ENCODE measurements at places on chromosomes 4 and X.

DNA sequence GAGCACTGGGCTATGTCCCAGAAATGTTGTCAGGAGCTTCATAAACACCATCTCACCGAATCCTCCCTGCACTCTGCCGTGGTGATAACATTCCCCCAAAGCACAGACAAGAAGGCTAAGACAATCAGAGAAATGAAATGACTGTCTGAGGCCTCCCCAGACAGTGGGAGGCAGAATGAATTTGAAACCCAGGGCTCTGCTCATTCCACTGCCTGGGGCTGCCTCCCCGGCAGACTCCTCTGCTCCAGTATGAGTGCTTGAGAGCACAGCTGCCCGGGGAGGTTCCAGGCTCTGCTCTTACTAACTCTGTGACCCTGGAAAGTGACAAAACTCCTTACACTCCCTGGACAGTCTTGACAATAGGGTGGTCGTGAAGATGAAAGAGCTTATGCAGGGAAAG, 9.7 kb downstream of the FGFBP1 start:
- DNase-seq, result no peak

- no peak for DNase-seq
Measured at GRCh38 chr4:70187216-70187615, 8.3 kb upstream of the ODAM start.

DNA sequence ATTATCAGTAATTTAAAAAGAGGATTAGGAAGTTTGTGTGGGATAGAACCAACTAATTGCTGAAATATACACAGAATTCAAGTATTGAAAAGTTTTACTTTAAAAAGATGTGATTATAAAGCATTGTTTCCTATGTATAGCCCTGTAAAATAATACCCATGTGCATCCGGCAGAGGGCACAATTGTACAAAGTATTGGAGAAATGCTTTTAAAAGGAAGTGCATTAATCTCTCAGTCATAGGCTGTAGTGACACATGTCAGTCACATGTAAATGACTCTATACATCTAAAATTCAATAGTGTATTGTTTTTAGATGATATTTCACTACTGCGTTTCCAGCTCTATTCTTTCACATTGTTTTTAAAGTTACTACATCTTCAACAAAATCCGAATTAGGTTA, 9.7 kb upstream of the GEMIN8 start:
- peak; percentile 75 for DNase-seq

GRCh38 chr4:110704748-110705439, 82.0 kb upstream of the PITX2 start:
- DNase-seq, result no peak

DNA sequence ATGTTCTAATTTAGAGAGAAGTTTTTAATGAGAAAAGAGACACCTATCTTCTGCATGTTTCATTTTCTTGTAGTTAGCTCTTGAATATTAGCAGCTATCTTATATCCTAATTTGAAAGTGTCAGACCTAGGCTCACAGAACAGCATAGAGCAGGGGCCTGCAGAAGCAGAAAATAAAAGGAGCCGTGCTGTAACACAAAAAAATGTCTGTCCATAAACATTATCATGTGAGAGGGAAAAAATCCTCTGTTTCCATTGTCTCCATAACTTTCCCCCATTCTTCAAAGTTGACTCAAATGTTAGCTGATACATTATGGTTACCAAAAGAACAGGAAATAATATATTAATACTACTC, 329.2 kb upstream of the EPHA5 start:
- no peak for DNase-seq

GRCh38 chrX:70762285-70762684, 146.2 kb downstream of the TEX11 start:
- no peak for DNase-seq

GRCh38 chr4:128528793-128529553, 241.4 kb upstream of the PGRMC2 start:
- DNase-seq, result peak; percentile 93

DNA sequence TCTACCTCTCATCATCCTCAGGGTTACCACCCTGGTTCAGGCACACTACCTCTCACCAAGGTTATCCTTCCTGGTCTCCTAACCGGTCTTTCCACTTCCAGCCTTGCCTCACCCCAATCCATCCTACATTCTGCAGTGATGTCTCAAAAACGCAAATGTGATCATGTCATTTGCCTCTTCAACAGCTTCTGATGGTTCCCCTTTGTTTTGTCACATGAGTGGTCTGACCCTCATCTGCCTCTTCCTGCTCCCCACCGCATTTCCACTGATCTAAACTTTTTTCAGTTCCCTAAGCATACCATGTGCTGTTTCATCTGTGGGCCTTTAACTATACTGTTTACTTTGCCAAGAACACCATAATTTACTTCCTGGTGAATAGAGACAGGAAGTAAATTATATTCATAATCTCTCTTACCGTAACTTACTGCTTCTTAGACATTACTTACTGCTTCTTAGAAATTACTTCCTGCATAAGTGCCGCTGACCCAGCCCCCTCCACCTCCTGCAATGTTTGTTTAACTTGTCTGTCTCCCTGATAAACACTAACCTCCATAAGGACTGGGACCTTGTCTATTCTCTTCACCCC, 27.1 kb upstream of the NSUN7 start:
- DNase-seq, result no peak

- peak; percentile 55 for DNase-seq
Measured at GRCh38 chrX:103656617-103657016, 27.8 kb downstream of the TCEAL1 start.

DNA sequence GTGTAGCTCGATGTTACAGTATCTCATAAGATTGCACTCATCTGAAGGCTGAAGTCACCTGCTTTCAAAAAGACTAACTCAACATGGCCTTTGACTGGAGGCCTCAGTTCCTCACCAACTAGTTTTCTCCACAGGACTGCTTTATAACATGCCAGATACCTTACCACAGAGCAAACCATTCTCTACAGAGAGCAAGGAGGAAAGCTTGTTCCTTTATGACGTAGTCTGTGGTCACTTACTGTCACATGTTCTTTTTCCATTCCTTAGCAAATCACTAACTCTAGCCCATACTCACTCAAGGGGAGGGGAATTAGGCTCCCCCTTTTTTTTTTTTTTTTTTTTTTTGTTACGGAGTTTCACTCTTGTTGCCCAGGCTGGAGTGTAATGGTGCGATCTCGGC, 3.2 kb downstream of the THAP9 start:
- no peak for DNase-seq

DNA sequence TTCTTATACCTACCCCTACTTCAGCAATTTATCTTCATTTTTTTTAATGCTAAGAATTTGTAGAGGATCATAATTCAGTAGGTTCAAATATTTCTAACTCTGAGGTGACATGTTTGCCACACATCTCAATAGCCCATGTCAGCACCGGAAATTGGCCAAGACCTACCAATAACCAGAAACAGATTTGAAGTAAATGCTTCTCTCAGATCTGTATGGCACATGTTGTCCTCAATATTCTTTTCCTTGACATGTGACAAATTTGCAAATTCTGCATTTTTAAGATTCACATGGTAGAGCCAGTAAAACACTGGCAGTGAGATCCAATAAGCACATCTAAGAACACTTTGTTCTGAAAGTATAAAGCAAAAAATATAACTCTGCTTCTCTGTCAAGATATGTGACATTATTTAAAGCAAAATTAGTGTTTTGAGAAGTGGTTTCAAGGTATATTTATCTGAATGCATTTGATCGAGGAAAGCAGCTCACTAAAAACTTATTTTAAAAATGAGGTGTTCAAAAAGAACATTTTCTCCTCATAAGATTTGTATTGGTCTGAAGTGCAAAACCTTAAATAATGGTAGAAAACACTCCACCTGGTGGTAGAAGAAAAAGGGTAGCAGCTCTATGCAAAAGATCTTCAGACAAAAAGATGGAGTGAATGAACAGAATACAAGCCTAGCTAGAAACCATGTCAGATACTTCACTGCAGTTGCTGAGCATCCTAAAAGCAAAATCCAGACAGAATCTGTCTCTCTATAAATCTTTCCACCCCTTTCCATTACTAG, 513.8 kb upstream of the FAM241A start:
- DNase-seq, result peak; percentile 34

All from MCF 10A (cell line).